ENCODE measurements at places on chromosomes 3 and 15. TPM values are rescaled to one million over a fixed set of nuclear protein-coding genes. Genes with fewer than 3 reads are reported as not detected.

NR2E3 gene
- total RNA-seq: 0.77 TPM

DNA sequence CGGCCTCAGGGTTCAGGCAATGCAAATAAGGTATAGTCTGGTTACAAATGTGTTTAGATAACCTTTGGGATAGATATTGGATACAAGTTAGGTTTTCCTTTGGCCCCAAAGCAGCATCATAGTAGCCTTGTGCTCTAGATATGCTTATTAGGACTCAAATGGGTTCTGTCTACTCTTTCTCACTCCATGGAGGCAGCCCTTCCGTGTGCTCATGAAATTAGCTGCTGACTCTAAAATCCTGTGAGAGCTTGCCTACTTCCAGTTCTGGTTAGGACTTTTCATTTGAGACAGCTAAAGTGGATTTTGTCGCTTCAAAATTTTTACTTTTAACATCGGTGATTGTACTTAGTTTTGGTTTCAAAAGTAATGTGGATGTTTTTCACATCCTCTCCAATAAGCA is 1.6 kb downstream of the CDV3 start:
- no peak for DNase-seq

ARHGAP11A gene
- 13.1 TPM for total RNA-seq

GRCh38 chr3:54123003-54123775 is 837 bp downstream of the CACNA2D3 start:
- DNase-seq: no peak

GRCh38 chr3:181752202-181752671 is 40.5 kb downstream of the SOX2 start:
- DNase-seq: peak; percentile 50

COL6A5 gene
- total RNA-seq: under 0.01 TPM

DNA sequence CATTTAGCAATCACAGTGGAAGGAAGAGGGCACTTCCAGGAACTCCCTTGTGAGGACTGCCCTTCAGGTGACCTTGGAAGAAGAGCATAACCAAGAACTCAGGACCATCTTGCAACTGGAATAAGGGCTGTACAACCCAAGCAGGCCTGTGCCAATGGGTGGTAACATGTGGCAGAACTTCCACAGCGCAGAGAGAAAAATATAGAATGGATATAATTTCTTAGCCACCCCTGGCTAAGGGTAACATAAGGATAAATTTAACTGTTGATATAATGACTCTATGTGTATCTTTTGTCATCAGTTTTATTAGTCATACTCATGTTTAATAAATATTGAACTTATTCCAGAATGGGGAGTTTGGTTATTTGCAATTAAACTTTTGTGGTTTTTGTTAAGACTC is 13.4 kb upstream of the MFSD1 start:
- peak; percentile 88 for DNase-seq
